ENCODE measurements at places on chromosomes 3 and 15.

DNA sequence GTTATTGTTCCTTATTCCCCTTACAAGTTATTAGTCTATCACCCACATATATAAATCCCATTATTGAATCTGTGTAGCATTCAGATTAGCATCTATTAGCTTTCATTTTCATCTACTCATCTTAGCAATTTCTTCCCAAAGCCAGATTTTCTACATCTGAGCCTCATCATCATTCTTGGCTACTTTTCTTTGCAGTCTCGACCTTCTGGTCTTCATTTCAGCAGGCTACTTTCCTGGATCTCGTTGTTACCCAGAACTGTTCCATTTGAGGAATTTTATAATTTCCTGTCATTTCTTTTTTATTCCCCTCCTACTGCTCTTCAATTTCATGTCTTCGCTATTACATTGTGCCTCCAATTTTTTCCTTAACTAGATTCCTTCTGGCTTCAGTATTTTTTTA, 51.8 kb downstream of the SPRED1 start:
- DNase-seq = no peak

DNA sequence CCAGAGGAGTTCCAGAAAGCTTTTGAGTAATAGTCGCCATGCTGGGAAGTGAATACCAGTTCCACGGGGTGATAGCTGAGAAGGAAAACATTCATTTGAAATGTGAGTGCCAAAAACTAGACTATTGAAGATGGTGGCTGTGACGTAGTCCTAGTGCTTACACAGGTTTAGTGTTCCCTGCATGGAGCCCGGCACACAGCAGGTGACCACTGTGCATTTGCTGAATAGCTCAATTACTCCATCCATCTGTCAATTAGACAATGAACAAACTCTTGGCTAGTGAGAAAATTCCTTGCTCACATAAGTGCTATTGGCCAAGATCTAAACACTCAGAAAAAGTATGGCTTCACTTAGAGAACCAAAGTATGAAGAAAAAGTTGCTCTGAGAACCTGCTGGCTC, 448.1 kb upstream of the WNT5A start:
- no peak for DNase-seq

DNA sequence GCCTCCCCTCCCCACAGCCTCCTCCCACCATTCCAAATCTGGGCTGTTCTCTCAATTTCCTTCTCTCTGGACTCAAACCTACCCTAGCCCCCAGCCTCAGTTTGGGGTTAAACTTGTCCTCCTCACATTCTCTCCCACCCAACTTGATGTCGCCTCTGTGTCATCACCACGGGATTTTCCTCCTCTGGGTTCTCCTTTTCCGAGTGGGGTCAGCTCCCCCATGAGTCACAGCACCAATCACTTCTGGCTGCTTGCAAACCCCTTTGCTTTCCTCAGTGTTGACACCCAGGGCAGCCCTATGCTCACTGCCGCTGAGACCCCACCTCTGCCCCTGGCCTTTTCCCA, 451 bp downstream of the CCR5AS start:
- no peak for DNase-seq

DNA sequence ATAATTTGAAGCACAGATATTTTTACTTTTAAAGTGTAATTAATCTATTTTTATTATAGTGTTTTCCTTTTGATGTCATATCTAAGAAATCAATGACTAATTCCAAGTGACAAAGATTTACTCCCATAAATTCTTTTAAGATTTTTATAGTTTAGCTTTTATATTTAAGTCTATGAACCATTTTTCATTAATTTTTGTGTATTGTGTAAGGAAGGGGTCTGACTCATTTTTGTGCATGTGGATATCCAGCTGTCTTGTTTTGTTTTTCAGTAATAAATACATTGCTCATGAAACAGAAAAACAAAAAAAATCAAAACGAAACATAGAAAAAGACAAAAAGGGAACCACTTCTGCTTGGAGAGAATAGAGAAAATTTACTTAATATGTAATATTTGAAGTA, 145.1 kb downstream of the EPHA6 start:
- DNase-seq = no peak

GRCh38 chr15:88316586-88316985, 60.0 kb upstream of the NTRK3 start:
- DNase-seq = no peak

DNA sequence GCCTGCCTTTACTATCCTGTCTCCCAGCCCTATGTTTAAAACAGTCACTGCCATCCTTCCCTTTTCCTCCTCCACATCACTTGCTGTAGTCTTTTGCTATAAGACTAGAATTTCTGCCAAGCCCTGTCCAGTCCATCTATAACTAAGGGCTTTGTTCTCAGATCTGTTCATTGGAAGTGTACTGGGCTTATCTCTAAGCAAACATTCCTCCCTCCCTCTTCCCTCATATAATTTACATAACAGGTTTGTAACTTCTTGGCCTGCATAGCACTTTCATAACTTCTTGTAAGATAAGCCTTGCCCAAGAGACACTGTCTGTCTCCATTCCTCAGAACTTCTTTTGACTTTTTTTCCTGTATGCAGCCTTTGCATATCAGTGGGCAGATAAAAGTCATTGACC, 16.7 kb downstream of the TPRG1 start:
- DNase-seq = no peak

DNA sequence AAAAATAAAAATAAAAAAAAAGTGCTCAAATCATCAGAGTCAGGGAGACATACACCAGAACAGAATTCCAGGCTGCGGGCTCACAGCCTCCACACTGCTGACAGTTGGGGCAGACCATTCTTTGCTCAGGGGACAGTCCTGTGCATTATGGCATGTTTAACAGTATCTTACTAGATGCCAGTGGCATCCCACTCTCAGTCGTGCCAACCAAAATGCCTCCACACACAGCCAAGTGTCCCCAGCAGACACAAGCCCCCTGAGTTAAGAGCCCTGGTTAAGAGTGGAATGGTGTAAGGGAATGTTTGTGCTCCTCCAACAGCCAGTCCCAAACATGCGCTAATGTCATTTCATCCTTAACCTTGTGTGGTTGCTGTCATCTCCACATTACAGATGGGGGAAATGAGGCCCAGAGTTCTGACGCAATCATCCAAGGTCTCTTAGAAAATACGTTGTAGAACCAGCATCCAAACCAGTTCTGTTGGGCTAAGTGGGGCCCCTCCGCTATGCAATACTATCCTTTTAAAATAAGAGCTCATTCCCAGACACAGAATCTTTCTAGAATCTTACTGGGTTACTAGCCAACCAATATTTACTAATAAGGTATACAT, 26.0 kb downstream of the CFAP92 start:
- DNase-seq = no peak

GRCh38 chr15:70147178-70147760, 49.6 kb upstream of the TLE3 start:
- no peak for DNase-seq

DNA sequence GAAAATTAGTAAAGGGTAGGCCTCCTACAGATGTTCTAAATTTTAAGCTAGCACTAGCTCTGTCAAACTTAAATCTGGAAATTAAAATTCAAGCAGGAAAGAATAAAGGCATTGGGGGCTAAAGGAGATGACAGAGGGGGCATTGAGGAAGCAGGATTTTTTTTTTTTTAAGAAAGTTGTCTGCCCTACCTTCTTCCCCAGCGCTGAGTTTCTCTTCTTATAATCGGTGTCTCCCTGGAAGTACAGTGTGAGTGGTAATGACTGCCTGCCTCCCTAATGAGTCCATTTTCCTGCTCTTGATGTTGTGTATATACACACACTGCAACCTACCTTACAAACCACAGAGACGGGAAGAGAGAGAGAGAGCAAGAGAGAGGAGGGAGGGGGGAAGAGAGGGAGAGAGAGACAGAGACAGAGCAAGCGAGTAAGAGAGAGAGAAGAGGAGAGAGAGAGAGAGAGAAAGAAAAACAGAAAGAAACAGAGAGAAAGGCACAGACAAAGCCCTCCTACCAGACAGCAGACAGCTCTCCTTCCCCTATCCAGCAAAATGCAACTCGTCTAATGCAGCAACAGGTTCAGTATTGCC, 47.0 kb downstream of the ZBTB20 start:
- no peak for DNase-seq

GRCh38 chr3:34207002-34207401, 408.6 kb downstream of the PDCD6IP start:
- DNase-seq = no peak

DNA sequence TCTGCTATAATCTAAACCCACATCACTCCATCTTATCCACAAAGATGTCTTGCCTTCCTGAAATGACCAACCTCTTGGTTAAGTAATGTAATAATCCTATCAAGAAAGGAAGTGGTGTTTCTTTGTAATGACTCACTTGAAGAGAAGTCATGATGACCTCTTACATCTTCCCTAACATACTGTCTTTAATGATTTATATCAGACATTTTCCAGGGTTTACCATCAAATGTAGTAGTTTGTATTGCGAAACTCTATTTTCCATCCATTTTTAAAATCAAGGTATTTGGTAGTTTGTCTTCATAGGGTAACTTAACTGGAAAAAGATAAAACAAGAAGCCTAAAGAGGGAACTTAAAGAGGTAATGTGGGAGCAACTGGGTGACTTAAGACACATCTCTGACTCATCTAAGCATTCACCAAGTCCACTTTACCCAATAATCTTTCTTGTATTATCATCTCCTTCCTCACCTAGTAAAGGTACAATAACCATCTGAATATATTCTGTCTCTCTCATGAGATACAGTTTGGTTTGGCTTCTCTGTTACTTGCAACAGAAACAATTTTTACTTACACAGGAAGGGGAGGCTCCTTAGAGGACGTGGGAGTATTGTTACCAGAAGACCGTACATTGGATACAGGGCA, 5.7 kb upstream of the MAPK6 start:
- DNase-seq = no peak

- no peak for DNase-seq
Measured at GRCh38 chr15:53453253-53454105, 306.0 kb downstream of the WDR72 start.

- no peak for DNase-seq
Measured at GRCh38 chr3:156668073-156668763, 6.2 kb upstream of the TIPARP start.

DNA sequence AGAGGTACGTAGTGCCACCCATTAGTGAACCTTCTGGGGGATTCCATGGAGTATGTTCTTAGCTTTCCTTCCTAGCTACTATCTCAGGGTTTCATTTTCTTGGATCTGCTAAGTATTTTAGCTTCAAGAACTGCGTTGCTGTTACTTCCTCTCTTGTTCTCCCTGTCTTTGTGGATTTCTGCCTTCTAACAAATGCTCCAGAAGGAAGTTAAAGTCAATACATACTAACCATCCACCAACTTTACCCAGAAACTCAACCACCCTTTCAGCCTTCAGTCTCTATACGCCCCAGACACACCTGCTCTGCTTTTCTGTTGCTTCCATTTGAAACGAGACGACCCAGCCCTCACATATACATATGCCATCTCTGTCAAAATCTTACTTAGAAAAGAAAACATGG, 2.4 kb upstream of the KLF13 start:
- no peak for DNase-seq

DNA sequence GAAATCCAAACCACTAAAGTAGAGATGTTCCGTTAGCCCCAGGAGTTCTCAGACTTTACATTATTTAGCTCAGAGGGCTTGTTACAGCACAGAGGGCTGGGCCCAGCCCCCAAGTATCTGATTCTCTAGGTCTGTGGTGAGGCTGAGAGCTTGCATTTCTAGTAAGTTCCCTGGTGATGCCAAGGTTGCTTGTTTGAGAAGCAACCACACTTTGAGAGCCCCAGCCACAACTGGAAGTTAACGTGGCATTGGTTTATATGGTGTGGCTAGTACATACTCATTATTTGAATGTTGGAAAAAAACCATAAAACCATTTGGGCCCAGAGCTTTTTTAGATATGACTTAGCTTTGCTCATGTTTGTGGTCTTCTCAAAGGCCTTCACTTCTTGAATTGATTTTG, 35.9 kb downstream of the PRR23E start:
- DNase-seq = no peak

- no peak for DNase-seq
Measured at GRCh38 chr15:74458473-74458872, 2.5 kb downstream of the UBL7 start.

- peak; percentile 90 for DNase-seq
Measured at GRCh38 chr3:128493570-128494366, 767 bp upstream of the GATA2 start.

GRCh38 chr3:161064413-161064812, 40.7 kb downstream of the B3GALNT1 start:
- no peak for DNase-seq

- no peak for DNase-seq
Measured at GRCh38 chr15:38868326-38869114, 303.9 kb upstream of the RASGRP1 start.

DNA sequence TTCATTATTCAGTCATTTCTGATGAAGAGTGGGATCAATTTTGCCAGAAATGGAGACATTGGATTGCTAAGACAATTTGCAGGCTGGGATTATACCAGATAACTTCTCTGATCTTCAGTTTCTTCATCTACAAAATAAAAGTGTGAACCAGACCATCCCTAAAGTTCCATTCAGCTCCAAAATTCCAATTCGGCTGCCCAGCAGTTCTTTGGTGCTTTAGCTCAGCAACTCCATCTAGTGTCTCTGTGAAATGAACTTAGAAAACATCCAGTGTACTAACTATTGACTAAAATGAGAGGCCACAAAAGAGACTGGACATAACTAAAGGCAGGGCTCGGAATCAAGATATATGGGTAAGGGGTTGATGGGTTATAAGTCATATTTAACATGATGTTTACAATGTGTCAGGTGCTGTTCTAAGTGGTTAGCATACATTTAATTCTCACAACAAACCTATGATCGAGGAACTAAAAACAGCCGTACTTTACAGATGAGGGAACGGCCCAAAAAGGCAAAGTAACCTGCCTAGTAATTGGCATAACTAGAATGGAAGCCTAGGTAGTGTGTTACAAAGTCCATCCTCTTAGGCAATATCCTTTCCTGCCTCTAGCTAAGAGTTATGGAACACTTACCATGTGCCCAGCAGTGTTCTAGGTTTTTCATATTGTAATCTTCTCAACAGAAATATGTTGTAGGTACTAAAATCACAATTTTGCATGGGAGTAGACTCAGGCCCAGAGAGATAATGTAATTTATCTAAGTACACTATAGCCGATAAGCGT, 17.0 kb downstream of the THAP10 start:
- DNase-seq = no peak

- DNase-seq = no peak
Measured at GRCh38 chr3:8112587-8112986, 389.0 kb upstream of the LMCD1 start.

DNA sequence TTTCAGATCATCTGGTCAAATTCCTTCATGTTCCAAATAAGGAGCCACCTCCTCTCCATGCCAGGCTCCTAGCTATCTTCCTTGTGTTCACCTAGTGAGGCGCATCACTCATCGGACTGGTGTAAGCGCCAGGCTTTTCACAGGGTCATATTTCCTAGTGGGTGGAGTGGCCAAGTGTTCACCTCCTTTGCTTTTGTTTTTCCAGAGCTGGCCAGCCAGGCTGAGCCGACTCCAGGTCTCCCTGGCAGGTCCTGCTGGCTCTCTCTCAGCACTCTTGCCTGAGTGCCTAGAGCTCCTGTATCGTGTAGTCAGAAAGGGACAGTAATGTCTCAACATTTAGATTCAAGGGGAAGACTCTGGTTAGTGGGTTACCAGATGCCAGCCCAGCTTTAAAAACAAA, 31.0 kb downstream of the HEG1 start:
- DNase-seq = no peak

- DNase-seq = no peak
Measured at GRCh38 chr15:66760097-66760967, 58.3 kb downstream of the SMAD6 start.

All from vagina (tissue), 2 donors.